Left ventricle myocardium inferior (tissue), 1 donor: ENCODE measurements at places on chromosomes 1 and 21.

GRCh38 chr1:230085178-230085515 lies 18.1 kb downstream of the GALNT2 start:
- no peak for DNase-seq

DNA sequence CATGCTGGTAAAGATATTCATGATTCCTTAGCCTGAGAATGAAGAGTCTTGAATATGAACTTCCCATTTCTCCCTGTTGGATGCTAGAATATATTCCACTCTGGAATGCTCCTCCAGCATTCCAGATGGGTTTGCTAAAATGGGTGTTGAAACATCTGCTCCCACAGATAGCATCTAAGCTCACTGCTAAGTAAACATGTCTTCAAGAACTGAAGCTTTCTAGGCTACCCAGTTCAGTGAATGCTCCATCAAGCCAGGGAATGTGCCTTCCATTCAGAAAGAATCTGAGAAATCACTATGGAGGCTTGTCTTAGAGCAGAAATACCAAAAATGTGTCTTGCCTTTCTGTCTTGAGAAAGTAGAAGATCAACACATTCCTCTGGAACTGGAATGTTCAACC lies 81.1 kb downstream of the TNFSF18 start:
- DNase-seq = no peak

DNA sequence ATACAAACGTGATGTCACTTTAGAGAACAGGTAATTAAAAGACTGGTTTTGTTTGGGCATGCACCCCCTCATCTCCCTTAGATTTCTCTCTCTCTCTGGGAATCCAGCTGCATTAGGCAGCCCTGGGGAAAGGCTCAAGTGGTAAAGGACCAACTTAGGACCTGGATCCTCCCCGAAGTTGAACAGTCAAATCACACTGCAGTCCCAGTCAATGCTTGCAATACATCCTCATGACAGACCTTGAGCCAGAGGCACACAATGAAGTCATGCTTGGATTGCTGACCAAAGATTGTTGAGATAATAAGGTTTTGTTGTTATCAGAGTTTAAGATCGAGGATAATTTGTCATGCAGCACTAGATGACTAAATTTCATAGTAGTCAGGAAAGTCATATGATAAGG lies 1285.8 kb upstream of the NCAM2 start:
- DNase-seq = no peak

DNA sequence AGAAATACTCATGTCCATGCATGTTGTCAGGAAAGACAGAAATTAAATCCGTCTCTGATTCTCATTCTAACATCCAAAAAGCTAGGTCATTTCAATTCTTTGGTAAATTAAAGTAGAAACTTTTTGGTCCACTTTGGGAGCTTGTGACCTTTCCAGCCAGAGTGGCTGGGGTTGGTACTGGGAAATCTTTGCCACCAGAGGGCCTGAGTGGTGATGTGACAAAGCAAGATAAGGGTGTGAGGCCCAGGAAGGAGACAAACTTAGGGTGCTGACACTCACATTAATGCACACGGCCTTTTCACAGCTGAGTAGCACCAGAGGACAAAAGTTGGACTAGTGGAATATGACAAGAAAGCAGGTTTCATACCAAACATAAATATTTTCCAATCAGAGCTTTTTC lies 144.3 kb downstream of the DNM3 start:
- DNase-seq = no peak

- DNase-seq = no peak
These were observed 485.3 kb upstream of the PTBP2 start for GRCh38 chr1:96236156-96236739.

DNA sequence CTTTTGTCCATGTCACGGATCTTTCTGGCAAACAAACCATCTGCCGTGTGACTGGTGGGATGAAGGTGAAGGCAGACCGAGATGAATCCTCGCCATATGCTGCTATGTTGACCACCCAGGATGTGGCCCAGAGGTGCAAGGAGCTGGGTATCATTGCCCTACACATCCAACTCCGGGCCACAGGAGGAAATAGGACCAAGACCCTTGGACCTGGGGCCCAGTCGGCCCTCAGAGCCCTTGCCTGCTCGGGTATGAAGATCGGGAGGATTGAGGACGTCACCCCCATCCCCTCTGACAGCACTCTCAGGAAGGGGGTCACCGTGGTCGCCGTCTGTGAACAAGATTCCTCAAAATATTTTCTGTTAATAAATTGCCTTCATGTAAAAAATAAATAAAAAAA lies 35.9 kb upstream of the NBL1 start:
- no peak for DNase-seq

GRCh38 chr1:35810096-35810881 lies 2.5 kb downstream of the AGO4 start:
- no peak for DNase-seq

- DNase-seq = no peak
These were observed 41.8 kb downstream of the FLVCR1 start for GRCh38 chr1:212899845-212900244.

GRCh38 chr1:89262643-89263042 lies 10.0 kb downstream of the GBP5 start:
- no peak for DNase-seq

GRCh38 chr1:192639607-192640368 lies 3.8 kb downstream of the RGS13 start:
- no peak for DNase-seq

- no peak for DNase-seq
These were observed 281.0 kb downstream of the SMYD3 start for GRCh38 chr1:246226041-246226440.

DNA sequence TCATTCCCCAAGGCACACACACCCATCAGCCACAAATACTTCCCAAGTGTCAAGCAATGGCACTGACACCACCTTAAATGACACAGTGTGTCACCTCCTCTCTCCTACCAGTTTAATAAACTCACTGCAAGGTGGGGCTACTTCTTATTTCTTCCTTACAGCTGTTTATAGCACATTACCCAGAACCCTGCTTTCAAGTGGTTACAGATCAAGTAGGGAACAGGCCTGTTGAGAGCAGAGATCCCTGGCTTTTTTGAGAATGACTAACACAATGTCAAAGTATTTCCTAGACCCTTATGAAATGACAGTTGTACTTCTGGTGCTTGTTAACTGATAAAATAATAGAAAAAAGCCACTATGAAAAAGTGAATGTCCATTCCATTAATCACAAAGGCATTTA lies 19.8 kb downstream of the ZBTB17 start:
- no peak for DNase-seq

DNA sequence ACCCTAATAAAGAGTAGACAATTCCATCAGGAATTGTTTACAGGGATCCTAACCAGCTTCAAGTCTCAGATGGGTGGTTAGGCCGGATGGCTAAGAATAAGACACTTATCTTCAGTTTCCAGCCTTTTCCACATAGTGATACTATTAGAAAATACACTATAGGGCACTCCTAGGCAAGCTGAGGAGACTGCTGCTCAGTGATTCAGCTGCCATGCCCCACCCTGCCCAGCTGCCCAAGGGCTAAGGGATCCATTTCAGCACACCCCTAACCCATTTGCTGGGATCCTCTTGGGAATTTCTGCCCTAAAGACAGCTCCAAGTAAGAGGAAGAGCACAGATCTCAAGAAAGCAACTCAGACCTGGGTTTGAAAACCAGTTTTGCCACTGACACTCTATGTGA lies 31.9 kb downstream of the PLPP3 start:
- DNase-seq = no peak

GRCh38 chr1:28031173-28031572 lies 57.2 kb downstream of the EYA3 start:
- DNase-seq = no peak

DNA sequence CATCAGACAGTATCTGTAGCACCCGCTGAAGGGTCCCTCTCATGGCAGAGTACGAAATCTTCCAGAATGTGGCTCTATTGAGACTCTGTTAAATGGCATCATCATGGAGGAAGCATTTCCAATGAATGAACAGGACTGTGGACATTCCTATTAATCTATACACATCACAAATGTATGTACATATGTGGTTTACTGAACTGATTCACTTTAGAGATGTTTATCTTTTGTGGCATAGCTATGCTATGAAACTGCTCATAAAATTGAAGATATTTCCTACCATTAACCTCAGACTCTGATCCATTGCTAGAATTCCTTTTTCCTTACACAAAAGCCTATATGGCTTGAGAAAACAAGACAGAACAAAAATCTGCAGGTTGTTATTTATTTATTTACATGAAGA lies 259.6 kb upstream of the RRP15 start:
- no peak for DNase-seq

DNA sequence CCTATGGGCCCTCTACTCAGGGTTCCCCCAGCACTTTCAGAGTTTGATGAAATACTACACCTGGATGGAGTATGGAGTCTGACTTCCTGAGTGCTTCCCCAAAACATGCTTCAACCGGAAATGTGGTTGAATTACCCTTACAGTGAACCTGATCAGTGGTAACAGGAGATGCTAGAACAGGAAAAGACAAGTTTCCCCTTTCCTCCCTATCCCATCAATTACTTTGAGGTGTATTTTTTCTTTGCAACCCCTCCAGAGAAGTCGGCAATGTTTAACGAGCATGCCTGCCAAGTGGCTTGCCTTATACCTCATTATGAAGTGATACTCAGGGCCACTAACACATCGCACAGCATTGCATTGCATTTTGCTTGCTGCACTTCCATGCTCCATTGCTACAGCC lies 7.0 kb downstream of the KRTAP15-1 start:
- DNase-seq = no peak

DNA sequence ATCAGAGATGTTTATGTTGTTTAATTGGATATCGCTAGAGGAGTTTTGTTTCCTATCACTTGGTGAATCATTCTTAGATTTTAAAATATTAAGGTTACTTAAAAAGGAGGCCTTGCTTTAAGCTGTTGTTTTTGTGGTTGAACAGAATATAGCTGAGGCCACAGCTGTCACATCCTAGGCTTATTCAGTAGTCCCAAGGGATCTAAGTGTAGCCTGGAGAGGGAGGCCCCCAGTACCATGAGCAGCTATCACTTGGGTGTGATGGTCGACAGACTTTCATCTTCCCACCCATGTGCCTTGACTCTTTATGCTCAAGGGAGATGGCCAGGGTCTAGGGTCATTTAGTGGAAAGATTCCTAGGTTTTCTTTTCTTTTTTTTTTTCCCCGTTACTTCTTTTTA lies 278.7 kb downstream of the HHAT start:
- DNase-seq = no peak

DNA sequence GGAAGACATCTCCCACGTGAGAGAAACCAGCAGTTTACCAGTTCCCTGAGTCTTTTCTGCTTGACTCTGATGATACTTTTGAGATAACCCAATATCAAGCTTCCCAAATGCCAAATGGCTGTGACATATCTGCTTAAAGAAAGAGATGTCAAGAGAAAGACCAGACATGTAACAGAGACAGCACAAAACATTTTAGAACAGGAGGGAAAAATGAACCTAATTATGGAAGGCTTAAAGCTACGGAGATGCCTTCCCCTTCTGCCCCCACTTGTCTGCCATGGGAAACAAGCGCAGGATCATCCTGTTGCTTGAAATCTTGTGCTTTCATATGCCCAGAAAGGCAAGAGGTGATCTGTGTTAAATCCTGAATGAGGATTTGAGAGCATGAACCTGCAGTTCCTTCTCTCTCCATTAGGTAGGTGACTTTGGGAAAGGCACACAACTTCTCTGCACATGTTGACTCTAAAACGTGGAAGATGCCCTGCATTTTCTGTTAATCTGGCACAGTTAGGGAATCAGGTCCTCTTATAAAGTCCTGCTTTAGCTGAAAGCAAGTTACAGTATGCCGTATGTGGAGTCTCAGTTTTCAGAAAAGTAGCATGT lies 46.7 kb upstream of the MTR start:
- no peak for DNase-seq

DNA sequence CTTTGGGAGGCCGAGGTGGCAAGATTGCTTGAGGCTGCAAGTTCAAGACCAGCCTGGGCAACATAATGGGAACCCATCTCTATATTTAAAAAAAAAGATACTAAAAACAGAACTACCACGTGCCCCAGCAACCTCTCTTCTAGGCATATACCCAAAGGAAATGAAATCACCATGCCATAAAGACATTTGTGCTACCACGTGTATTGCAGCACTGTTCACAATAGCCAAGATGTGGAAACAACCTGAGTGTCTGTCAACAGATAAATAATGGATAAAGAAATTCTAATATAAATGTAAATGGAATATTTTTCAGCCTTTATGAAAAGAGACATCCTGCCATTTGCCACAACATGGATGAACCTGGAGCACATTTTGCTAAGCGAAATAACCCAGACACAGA lies 128.6 kb downstream of the PCNX2 start:
- DNase-seq = no peak

- DNase-seq = no peak
These were observed 266.9 kb downstream of the SIPA1L2 start for GRCh38 chr1:232363008-232363407.
